ENCODE measurements at places on chromosomes 12 and 14. TPM values are rescaled to one million over a fixed set of nuclear protein-coding genes. Genes with fewer than 3 reads are reported as not detected.

GRCh38 chr12:4137015-4137414, 136.5 kb upstream of the CCND2 start:
- no peak for DNase-seq

- DNase-seq = no peak
These were observed 22.2 kb downstream of the RTRAF start for GRCh38 chr14:52011523-52011922.

GRCh38 chr12:51082561-51083125, 753 bp downstream of the CSRNP2 start:
- peak; percentile 15 for DNase-seq

MSRB3 gene
- 0.33 TPM for total RNA-seq

DNA sequence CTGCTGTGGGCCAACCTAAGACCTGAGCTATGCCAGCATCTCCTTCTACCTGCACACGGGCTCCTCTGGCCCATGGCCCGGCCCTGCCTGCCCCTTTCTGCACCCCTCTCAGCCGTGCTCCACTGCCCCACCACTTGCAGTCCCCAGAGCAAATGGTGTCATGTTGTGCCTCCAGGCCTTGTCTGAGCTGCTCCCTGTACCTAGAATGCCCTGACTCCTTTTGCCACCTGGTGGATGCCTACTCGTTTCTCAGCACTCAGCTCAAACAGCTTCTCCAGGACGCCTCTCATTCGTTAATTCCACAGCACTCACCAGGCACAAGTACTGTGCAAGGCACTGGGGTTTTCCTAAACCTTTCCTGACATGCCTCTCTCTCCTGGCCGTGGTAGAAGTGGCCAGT, 63.2 kb upstream of the PNMA1 start:
- no peak for DNase-seq

- DNase-seq = no peak
These were observed 78.8 kb downstream of the ERC1 start for GRCh38 chr12:1069846-1070245.

PRB4 gene
- not detected for total RNA-seq

SRRM4 gene
- not detected for total RNA-seq

KSR2 gene
- total RNA-seq = 0.03 TPM

CFAP251 gene
- total RNA-seq = 0.57 TPM

TMEM253 gene
- not detected for total RNA-seq

GRCh38 chr12:85279449-85280164, 413 bp upstream of the ALX1 start:
- no peak for DNase-seq

DNA sequence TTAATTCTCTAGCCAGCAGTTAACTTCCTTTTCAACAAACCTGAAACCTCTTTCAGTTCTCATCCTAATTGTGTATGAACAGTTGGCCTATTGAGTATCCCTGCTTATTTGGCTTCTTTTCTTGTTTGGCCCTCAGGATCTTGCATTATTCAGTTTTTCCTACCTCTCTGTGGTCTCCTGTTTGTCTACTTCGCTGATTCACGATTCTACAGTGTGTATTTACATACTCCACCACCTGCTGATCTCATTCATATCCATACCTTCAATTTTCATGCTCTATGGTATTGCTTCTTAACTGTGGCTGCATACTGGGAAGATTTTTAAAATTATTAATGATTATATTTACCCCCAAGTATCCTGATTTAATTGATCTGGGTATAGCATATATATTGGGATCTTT, 56.4 kb downstream of the RASSF9 start:
- no peak for DNase-seq

DNA sequence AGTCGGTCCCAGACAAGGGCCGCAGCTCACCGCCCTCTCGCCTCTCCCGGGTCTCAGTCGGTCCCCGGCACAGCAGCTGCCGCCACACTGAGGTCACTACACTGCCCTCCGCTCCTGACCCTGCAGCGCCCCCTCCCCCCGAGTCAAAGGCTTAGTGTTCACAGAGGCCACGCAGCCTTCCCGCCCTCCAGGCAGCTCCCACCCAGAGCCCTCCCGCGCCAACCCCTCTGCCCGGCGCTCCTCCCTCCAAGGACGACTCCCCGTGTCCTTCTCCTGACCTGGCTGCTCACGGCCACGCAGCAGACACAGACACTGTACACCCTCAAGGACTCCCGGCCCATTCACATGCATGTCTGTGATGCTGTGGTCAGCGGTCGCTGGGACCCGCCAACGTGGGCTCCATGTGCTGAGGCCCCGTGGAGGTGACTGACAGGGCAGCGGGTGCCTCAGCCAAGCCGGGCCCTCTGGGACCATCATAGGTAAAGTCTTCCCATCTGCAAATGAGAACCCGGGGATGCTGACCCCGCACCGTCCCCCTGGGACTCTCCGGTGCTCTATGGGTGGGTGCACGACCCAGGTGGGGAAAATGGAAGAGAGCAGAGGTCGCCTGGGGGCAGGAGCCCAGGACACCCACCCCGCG, 16.3 kb upstream of the GALNT9 start:
- DNase-seq = no peak

DNA sequence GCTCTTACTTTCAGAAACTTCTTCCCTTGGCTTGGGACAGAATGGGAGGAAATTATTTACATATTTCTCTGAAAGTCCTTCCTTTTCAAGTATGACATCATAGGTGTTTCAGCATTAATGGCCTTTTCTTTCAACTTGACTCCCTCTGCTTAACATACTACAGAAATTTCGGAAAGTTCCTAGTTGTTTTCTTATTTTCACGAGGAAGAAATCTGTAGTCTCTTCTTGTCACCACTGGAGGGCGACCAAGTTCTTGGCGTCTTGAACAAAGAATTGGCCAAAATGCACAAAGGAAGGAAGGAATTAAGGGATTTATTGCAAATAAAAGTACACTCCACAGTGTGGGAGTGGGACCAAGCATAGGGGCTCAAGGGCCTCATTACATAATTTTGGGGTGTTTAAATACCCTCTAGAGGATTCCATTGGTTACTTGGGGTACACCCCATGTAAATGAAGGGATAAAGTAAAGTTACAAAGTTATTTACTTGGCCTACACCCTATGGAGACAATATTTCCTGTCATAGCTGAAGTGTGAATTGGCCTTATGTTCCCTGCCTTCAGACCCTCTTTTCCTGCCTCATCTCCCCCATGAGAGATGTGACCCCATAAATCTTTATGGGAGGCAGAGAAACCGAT, 70.4 kb downstream of the RPL10L start:
- no peak for DNase-seq

NUDT14 gene
- total RNA-seq = 20.2 TPM

DNA sequence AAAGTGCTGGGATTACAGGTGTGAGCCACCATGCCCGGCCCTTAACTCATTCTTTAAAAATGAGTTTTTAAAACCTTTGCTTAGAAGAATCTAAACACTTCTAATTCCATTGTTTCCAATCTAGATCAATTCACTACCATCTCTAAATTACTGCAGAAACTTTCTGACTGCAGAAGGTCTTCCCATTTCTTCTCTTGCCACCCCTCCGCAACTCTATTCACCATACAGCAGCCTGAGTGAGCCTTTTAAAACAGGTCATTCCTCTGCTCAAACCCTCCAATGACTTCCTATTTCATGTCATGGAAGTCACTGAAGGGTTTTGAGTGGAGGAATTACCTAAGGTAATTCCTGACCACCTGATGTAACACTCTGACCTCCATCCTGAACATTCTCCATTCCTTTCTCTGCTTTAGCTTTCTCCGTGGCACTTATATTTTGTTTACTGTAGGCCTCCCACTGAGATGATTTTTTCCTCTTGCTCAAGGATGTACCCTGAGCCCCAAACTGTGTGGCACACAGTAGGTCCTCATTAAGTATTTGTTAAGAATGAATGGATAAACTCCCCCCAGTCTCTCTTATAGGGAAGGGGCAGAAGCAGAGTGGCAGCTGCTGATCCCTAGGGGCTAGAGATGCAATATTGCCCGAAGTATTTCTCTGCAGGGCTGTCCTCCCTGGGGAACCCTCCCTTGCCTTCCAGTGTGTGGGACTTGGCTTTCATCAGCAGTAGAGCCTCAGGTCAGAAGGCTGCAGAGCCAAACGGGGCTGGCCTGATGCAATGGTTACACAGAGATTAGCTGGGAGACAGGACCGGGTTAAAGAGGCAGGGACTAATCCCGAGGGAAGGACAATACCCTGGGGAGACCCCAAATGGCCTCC, 1.2 kb downstream of the DDIT3 start:
- DNase-seq = no peak

GRCh38 chr12:11980115-11980514, 90.6 kb upstream of the BCL2L14 start:
- no peak for DNase-seq

GRCh38 chr12:93896427-93896826, 219.3 kb downstream of the CRADD start:
- no peak for DNase-seq

DNA sequence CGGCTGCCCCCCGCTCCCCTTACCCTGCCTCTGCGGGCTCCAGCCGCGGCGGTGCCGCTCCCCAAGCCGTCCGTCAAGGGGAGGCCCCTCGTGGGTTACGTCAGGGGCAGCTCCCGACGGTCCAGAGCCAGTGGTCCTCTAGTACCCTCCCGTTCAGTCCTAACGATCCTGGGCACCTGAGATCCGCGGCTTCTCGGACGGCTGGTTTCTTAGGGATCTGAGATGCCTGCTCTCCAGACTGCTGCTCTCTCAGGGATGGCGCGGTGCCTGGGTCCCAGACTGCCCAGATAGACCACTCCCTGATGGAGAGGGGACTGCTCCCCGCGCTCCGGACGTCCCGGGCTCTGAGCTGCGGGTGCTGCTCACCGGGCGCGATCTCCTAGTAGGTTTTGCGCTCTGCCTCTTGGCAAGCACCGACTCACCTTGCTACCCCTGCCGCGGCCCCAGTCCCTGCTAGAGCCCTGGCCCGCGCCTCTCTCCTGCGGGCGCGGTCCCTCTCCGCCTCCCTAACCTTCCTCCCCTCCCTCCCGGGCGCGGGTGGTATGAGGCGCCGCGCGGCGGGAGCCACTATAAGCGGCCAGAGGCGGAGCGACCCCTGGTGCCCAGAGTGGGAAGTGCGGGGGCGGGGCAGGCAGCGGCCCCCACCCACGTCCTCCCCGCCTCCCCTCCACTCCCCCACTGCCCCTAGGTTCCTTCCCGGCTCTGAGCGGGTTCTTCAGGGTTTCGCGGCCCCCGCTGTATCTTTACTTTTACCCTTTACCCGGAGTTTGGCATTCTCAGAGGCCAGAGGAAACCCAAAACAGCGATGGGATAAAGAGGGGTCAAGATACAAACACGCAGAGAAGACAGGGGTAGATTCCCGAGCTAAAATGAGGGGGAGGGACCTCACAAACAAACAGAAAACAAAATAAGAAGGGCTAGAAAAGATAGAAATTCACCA, at the start of gene C1QL4:
Gene C1QL4 (minus strand): TSS at position 544 of the 940 bp plus-strand sequence. CDS start 711 bp downstream, outside the sequence.
- DNase-seq = peak; percentile 86

- no peak for DNase-seq
These were observed 59.9 kb downstream of the SETD3 start for GRCh38 chr14:99420711-99421110.

- no peak for DNase-seq
These were observed 1.1 kb downstream of the SLC6A15 start for GRCh38 chr12:84911271-84912197.

ZFHX2 gene
- 1.3 TPM for total RNA-seq

DNA sequence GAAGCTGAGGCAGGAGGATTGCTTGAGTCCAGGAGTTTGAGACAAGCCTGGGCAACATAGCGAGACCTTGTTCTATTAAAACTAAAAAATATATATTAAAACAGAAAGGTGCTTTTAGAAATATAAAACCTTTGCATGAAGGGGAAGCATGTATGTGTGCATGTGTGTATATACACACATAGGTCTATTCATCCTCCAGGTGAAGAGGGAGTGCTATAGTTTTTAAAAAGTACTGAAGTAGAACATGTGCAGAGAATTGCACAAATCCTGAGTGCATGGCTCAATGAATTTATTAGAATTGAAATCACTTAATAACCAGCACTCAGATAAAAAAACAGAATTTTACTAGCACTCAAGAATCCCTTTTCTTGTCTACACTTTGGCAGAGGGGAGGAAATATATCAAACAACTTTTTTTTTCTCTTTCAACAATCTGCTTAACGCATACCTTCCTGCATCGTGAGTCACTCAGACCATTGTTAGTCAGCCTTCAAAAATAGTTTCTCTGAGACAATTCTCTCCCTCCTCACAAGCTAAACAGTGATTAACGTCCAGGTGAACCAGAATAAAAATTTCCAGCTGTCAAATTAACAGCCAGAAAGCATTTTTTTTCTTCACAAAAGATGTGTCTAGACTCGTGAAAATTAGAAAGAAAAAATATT, 17.7 kb upstream of the NEDD1 start:
- DNase-seq = no peak

- DNase-seq = no peak
These were observed 1.1 kb downstream of the CNTN1 start for GRCh38 chr12:40693207-40693821.

DNA sequence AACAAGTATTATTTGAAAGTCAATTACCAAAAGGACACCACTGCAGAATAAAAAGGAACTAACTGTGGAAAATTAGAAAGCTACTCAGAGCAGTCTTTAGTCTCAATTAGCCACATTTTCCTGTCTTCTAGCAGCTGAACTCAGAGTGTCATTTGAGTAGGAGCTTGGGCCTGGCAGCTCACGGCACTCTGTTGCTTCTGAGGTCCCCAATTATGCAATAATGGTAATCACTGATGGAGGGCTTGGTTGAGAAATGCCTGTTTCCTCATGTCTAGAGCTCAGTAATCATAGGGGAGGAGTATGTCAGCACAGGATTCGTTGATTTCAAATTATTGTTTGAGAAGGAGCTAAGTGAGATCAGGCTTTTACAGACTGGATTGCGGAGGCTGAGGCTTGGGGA, 108.6 kb downstream of the VRK1 start:
- no peak for DNase-seq

- DNase-seq = no peak
These were observed 183.5 kb downstream of the TTC8 start for GRCh38 chr14:89007906-89008305.

GALNT16 gene
- 0.13 TPM for total RNA-seq

DNA sequence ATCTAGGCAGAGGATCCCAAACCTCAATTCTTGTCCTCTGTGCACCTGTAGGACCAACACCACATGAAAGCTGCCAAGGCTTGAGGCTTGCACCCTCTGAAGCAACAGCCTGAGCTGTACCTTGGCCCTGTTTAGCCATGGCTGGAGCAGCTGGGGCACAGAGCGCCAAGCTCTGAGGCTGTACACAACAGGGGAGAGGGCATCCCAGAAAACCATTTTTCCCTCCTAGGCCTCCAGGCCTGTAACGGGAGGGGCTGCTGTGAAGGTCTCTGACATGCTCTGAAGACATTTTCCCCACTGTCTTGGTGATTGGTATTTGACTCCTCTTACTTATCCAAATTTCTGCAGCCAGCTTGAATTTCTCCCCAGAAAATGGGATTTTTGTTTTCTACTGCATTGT, 22.4 kb upstream of the PTPRO start:
- DNase-seq = no peak

AKAP5 gene
- total RNA-seq = 2.0 TPM

FGD4 gene
- total RNA-seq = 0.23 TPM

DNA sequence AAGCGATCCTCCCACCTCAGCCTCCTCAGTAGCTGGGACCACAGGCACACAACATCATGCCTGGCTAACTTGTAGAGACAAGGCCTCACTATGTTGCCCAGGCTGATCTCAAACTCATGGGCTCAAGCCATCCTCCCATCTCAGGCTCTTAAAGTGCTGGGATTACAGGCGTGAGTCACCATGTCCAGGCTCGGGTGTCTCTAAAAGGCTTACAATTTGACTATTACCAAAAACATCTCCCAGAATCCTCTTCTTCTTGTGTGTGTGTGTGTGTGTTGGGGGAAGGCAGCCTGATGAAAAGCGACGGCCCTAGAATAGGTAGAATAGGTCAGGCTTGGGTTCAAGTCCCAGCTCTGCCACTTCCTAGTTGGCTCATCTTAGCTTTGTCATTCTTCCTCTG, 16.8 kb downstream of the MSI1 start:
- DNase-seq = no peak

- DNase-seq = no peak
These were observed 41.1 kb upstream of the TSPAN9 start for GRCh38 chr12:3035815-3036702.
